ENCODE measurements at places on chromosomes 7 and 10.

- DNase-seq = no peak
These were observed 3.6 kb downstream of the PRKAR2B start for GRCh38 chr7:107047902-107048782.

DNA sequence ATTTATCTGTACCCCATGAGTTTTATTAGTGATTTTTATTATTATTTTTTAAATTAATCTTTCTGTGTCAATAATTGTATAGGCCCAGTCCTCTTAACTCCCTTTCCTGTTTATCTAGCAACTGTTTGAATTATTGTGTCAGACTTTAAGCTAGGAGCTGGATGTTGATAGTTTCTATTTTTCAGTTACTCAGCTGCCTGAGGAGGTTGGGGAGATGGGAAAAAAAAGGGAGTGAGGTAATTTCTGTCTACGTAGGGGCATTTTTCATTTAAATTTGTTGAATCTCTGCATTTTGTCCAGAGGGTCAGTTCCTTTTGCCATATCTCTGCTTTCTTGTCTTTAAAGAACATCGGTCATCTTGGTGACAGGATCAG is 5.0 kb upstream of the ZNF518A start:
- no peak for DNase-seq

GRCh38 chr7:127807340-127807739 is 155.3 kb downstream of the SND1 start:
- DNase-seq = no peak

DNA sequence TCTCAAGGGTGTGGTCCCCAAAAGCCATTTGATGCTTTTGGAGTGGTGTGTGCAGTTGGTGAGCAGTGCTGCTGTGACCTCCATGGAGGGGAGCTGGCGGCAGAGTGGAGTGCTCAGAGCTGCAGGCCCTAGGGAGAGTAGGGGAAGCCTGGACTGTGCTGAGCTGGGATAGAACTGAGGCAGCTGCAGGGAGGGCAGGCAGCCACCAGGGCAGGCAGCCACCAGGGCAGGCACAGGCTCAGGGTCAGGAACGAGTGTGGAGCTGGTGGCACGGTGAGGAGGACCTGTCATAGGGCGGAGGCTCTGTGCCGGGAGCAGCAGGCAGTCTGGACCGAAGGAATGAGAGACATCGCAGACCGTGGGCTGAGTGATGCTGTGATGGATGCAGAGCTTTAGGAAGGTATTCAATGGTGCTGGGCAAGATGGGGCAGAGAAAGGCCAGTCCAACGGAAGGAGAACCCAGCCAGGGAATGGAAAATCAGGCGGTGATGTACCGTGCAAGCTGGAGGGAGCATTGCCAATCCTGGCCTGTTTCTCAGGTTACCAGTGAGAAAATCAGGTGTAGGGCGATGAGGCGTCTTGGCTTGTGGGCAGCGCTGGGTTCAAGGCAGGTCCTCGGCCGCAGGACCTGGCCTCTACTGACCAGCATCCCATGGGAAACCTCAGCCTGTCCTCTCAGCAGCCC is 152.6 kb downstream of the CAMK1D start:
- no peak for DNase-seq

DNA sequence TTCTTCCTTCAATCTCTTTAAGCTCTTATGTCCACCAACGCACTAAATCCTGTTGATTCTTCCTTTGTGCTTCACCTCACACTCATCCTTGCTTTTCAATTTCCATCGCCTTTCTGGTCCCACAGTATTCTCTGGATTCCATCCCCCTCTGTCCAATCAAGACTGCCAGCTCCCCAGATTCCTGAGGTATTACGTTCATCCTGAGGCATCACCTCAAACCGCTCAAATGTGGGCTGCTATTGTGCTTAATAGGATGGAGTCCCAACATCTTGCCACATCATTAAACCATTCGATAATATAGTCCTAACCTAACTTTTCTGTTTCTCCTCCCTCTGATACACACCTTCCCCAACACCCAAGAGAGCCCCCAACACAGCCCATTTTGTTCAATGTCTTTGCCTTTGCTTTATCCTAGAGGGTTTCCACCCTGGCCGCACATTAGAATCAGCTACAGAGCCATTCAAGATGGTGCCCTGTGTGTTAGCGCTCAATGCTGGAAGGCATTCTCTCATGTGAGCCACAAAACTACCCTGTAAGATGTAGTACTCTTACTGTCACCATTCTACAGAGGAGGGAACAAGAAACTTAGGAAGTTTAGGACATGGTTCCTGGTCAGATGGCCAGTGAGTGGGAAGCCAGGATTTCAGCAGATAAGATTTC is 79.5 kb upstream of the LEP start:
- DNase-seq = no peak

DNA sequence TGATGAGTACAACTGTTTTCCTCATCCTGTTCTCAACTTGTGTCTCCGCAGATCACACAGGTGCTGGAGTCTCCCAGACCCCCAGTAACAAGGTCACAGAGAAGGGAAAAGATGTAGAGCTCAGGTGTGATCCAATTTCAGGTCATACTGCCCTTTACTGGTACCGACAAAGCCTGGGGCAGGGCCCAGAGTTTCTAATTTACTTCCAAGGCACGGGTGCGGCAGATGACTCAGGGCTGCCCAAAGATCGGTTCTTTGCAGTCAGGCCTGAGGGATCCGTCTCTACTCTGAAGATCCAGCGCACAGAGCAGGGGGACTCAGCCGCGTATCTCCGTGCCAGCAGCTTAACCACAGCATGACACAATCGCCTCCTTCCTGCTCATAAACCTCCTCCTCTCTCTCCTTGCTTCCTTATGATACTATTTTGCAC is 126.7 kb upstream of the PRSS58 start:
- DNase-seq = no peak

DNA sequence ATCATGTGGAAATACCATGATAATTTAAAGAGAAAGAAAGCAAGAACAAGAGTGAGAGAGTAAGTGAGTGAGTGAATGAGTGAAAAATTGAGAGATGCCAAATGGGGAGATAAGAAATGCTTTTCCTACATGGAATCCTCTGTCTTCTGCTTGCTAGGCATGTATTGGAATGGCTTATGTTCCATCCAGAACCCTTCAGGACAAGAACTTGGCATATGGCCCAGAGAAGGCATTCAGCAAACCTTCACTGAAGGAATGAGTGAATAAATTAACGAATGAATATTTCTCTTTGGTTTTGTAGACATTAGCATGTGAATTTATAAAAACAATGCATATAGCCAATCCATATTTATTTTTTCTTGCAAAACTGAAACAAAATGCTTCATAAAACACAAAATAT is 162.2 kb downstream of the LRRTM3 start:
- DNase-seq = no peak

DNA sequence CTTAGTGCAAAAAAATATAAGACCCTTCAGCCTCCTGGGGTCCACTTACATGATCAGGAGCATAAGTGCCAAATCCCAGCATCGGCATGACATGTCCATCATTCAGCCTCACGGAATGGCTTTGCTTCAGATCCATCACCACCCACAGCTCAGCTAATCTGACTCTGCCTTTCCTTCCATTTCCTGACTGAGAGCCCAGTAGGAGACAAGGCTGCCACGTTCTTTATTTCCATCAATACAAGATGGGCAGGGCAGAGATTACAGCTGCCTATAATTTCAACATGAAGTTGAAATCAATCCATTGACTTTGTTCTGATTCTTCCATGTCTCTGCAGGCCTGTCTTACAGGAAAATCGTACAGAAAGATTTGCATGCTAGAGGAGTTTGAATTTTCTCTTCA is 76.4 kb upstream of the UCN3 start:
- no peak for DNase-seq

GRCh38 chr7:30472784-30473775 is 5.5 kb downstream of the NOD1 start:
- no peak for DNase-seq

GRCh38 chr7:69651101-69651590 is 52.9 kb downstream of the AUTS2 start:
- DNase-seq = no peak

GRCh38 chr7:137839903-137840779 is 6.6 kb downstream of the DGKI start:
- no peak for DNase-seq

DNA sequence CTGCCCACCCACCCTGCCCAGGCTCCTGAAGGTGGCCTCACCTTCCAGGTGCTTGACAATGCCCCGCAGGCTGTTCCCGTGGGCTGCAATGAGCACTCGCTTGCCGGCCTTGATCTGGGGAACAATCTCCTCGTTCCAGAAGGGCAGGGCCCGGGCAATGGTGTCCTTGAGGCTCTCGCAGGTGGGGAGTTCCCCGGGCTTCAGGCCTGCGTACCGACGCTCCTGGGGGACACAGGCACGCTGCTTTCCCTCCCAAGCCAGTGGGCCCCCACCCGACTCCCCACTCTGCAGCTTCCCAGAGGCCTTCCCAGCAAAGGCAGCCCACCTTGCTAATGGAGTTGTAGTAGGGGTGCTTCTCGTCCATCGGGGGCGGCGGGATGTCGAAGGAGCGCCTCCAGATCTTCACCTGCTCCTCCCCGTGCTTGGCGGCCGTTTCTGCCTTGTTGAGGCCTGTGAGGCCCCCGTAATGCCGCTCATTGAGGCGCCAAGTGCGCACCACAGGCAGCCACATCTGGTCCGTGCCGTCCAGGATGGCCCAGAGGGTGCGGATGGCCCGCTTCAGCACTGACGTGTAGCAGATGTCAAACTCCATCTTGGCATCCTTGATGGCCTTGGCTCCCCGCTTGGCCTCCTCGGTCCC is 456 bp downstream of the PGAM2 start:
- no peak for DNase-seq

DNA sequence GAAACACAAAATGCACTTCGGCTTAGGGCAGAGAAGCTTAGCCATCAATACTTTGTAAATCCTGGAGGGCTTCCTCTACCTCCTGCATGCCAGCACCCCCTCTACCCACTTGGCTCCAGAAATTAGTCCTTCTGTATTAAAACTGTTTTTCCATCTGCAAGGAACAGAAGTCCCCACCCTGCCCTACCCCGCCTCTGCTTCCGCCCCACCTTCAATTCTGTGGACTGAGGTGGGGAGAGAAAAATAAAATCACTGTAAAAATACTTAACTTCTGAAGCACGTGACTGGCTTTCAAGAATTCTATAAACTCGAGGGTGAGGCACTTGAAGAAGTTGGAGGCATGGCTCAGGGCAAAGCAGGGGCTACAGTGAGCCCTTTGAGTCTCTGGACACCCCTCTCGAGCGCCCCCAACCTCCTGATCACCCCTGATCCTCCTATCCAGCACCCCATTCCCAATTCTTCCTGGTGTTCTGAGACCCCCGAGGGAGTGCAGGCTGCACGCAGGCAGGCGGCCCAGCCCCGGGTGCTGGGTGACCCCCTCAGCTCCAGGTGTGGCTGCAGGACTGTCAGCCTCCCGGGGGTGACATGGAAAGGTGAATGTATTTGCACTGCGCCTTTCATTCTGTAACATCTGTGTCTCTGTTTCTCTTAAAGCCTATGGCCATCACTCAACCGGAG is 7.3 kb upstream of the KIAA1217 start:
- no peak for DNase-seq

DNA sequence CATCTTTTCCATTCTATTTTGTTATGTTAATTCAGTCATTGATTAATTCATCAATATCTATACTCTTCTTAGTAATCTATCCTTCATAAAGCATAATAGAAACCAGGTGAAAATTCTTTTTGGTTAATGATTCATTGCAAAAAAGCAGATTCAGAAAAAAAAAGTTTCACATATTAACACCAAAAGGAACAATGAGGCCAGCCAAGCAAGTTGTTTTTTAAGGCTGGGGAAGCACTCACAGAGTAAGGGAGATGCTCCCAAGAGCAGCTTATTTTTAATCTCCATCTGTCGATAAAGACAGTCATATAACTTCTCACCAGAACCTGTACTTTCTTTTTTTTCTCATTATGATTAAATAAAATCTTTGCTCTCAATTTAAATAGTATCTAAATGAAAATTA is 95.8 kb downstream of the CACNA2D1 start:
- no peak for DNase-seq

GRCh38 chr7:54955696-54956420 is 63.0 kb upstream of the EGFR start:
- DNase-seq = no peak

GRCh38 chr10:71393841-71394475 is 2.8 kb upstream of the CDH23 start:
- no peak for DNase-seq

GRCh38 chr7:134891262-134891695 is 95.0 kb upstream of the AGBL3 start:
- DNase-seq = no peak

DNA sequence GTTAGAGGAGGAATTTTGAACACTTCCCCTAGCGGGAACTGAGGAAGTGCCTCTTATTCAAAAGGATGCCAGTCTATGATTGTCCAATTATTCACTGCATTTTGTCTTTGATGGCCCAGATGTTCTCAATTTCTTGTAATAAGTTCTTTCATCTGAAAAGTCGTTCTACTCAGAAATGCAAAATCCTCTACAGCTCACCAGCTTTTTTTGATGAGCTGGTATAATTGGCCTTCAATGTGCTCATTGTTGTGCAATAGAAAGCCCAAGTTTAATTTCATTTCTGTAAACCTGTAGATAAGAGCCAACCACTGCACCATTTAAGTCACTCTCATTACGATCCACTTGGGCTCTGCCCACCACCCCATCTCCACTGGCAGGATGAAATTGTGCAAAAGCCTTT is 978.7 kb upstream of the AUTS2 start:
- DNase-seq = no peak

GRCh38 chr7:146375170-146375569 is 258.6 kb downstream of the CNTNAP2 start:
- no peak for DNase-seq

GRCh38 chr10:75179657-75180177 is 30.9 kb upstream of the VDAC2 start:
- DNase-seq = no peak

- DNase-seq = no peak
These were observed 745.8 kb downstream of the GRID1 start for GRCh38 chr10:85620807-85621206.

DNA sequence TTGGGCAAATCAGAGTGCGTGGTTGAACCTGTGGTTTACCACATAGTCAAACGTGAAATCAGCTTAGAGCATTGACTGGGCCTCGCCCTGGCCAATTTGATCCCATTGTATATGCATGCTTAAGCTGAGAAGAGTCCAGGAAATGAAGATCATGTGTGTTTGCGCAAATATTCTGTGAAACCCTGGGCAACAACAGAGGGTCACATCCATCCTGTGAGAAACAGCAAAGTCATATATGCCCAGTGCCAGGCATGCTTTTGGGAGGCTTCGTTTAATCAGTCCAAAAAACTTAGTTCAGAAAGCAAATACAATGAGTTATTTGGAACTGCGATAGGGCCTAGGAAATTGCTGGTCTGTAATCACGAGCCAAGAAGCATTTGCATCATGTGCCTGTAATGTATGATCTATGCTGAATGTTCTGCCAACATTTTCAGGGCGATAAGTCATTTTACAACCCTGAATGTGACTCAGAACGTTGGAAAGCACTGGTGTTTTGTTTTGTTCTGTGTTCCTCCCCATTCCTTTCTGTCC is 412.1 kb upstream of the CELF2 start:
- no peak for DNase-seq

DNA sequence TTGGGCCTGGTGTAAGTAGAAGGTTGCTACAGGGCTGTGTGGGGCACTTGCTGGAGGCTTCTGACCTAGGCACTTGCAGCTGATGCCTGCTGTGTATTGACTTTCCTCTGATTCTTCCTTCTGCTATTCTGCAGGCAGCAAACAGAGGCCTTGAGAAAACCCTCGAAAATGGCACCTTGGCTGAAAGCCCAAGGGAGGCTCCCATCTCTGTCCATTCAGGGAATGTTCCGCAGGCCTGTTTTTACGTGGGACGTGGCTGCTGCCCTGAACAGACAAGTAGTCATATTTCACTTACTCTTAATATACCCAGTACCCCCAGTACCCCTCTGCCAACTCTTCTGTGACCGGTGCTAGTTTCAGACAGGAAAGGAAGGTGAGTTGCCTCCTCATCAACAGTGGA is 664.7 kb downstream of the INHBA start:
- DNase-seq = no peak

Data from CD4-positive, alpha-beta T cell treated with Interferon gamma for 1 hour (primary cell).